ENCODE measurements at places on chromosomes 3 and 15. TPM values are rescaled to one million over a fixed set of nuclear protein-coding genes. Genes with fewer than 3 reads are reported as not detected.
A peak's percentile ranks its signal among the peaks of the same experiment; 100 is the strongest.

CHST13 gene
- total RNA-seq = 31.5 TPM

CCDC54 gene
- total RNA-seq = not detected

TM4SF18 gene
- 1.7 TPM for total RNA-seq

TMEM212 gene
- total RNA-seq = not detected

PLCH1 gene
- 5.8 TPM for total RNA-seq

UCN2 gene
- 0.08 TPM for total RNA-seq

DNA sequence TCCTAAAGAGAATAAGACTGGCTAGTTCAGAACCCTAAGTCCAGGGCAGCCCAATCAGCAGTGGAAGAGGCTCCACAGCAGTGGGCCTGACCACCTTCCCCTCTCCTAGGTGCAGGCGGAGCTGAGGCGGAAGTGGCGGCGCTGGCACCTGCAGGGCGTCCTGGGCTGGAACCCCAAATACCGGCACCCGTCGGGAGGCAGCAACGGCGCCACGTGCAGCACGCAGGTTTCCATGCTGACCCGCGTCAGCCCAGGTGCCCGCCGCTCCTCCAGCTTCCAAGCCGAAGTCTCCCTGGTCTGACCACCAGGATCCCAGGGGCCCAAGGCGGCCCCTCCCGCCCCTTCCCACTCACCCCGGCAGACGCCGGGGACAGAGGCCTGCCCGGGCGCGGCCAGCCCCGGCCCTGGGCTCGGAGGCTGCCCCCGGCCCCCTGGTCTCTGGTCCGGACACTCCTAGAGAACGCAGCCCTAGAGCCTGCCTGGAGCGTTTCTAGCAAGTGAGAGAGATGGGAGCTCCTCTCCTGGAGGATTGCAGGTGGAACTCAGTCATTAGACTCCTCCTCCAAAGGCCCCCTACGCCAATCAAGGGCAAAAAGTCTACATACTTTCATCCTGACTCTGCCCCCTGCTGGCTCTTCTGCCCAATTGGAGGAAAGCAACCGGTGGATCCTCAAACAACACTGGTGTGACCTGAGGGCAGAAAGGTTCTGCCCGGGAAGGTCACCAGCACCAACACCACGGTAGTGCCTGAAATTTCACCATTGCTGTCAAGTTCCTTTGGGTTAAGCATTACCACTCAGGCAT lies 33.7 kb downstream of the VIPR1 start:
- no peaks in the 10 kb centered on the region for H3K36me3 ChIP-seq
- peak; percentile 68 for DNase-seq
- no peak overlapping the region for H3K4me3 ChIP-seq
- H3K27me3 ChIP-seq = no peaks in the 10 kb centered on the region

DNA sequence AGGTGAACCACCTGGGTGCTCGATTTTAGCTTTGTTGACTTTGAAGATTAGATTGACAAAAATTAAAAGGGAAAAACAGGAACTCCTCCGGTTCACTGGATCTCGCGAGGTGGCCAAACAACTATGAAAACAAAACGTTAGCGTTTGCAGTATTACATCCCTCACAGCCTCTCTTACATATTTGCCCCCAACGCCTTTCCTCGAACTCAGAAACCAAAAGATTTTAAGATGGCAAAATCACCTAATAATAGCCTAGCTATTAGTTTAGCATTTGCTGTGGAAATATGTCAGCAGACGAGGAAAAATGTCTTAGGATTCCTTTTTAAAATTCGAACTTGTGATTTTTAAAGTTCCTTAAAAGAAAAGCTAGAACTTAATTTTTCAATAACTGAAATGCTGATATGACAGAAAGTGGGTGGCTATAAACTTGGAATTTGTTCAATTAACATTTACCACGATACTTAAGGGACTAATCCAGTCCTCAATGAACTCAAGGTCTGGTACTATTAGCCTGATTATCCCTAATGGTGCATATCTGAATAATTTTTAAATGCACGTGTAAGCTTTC lies 491 bp upstream of the SENP7 start:
- no peak for DNase-seq
- H3K4me1 ChIP-seq = peaks cover 3% of the 10 kb centered on the region
- peak overlapping the region; percentile 91 for H3K27ac ChIP-seq
- no peaks in the 10 kb centered on the region for H3K27me3 ChIP-seq
- H3K4me3 ChIP-seq = peak overlapping the region; percentile 24
- H3K36me3 ChIP-seq = no peaks in the 10 kb centered on the region

DNA sequence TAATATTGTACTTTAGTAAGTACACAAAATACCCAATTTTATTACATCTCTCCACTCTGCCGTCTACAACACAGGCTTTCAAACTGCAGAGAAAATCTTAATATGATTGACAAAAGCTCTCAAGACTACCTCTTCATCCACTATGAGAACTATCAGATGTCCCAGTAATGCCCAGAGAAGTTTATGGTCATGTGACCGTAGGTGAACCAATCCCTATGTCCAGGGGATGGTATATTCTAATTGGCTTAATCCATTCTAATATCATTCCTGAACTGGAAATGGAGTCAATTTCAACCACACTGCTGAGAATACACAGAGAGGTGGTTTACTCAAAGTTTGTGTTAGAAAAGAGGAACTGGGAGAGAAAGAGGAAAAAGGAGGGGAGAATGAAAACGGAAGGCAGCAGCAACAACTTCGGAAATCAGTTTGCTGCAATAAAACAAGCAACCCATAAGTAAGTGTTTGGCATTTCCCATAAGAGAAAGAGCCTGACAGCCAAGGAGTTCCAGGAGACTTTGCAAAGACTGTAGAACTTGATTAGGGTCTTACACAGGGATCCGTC lies 7.3 kb downstream of the SST start:
- DNase-seq = no peak
- H3K27me3 ChIP-seq = peaks cover 18% of the 10 kb centered on the region
- H3K4me3 ChIP-seq = no peak overlapping the region
- no peak overlapping the region for H3K27ac ChIP-seq
- no peaks in the 10 kb centered on the region for H3K36me3 ChIP-seq

- no peaks in the 10 kb centered on the region for H3K36me3 ChIP-seq
- H3K27ac ChIP-seq = peak overlapping the region; percentile 49
- no peak overlapping the region for H3K4me3 ChIP-seq
- peaks cover 3% of the 10 kb centered on the region for H3K4me1 ChIP-seq
- H3K27me3 ChIP-seq = no peaks in the 10 kb centered on the region
- peak; percentile 66 for DNase-seq
Observed at GRCh38 chr3:185583925-185584324, 2.2 kb upstream of the SENP2 start.

- H3K27me3 ChIP-seq = no peaks in the 10 kb centered on the region
- no peak for DNase-seq
- no peaks in the 10 kb centered on the region for H3K36me3 ChIP-seq
- peaks cover 4% of the 10 kb centered on the region for H3K4me1 ChIP-seq
Observed at GRCh38 chr15:89243046-89243690, 611 bp upstream of the FANCI start.

DNA sequence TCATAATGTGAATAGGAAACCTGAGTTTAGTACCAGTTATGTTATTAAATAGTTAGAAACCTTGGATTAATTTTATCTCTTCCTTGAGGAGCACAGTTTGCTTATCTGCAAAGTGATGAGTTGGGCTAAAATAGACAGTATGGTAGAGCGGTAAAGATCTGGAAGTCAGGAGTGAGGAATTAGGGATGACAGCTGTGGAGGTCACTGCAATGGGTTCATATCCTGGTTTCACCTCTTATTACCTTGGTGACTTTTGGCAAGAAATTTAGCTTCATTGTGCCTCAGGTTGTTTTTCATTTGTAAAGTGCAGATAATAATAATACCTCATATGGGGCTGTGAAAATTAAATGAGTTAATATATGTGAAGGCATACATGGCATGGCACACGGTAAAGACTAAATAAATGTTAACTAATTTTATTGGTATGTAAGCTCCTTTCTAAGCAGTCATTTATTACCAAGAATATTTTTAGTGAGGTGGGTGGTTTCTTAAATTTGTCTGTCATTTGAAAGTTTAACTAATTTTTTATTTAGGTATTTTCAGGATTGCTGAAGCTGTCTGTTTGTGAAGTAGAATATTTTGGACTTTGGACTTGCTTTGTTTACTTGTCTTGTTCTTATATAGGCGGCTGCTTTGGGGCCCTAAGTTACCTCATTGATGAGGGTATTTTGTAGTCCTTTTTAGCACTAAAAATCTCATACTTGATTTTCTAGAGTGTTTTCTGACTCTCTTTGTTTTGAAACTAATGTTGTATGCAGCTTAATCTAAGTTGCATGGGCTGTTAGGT lies 41.8 kb downstream of the SLMAP start:
- H3K27me3 ChIP-seq = no peaks in the 10 kb centered on the region

DNA sequence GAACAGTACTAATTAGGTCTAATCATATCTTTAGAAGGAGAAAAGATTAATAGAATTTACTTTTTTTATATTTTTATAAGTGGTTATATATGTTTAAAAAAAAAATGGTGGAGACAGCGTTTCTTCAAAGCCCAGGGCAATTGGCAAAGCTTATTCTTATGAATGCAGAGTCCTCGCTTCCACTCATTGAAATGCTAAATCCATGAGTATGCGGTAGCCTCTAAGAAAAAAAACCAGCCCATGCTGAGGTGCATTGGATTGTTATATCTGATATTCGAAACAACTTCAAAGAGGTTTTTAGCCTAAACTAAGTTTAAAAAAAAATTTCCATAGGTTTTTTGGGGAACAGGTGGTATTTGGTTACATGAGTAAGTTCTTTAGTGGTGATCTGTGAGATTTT lies 142.8 kb downstream of the GOLIM4 start:
- H3K27ac ChIP-seq = no peak overlapping the region
- H3K27me3 ChIP-seq = no peaks in the 10 kb centered on the region
- no peaks in the 10 kb centered on the region for H3K36me3 ChIP-seq

DNA sequence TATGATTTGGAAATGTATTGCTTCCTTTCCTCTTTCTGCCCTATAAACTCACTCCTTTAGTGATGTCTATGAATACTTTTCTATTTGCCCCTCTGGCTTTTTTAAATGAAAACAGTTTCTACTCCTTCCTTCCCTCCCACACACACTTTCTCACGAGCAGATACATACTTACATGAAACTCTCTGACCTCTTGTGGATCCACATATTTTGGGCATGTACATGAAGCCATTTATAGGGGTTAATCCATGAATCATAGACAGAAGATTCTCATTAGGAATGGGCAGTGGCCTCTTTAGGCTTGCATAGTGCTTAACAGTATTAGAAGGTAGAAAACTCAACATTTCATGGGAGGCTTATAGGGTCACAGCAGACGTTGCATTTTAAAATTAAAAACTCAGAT lies 24.8 kb downstream of the ANAPC13 start:
- H3K36me3 ChIP-seq = no peaks in the 10 kb centered on the region
- no peak overlapping the region for H3K4me3 ChIP-seq
- H3K4me1 ChIP-seq = peaks cover 22% of the 10 kb centered on the region
- no peak for DNase-seq
- no peaks in the 10 kb centered on the region for H3K27me3 ChIP-seq

- no peaks in the 10 kb centered on the region for H3K36me3 ChIP-seq
- peaks cover 15% of the 10 kb centered on the region for H3K4me1 ChIP-seq
- no peak overlapping the region for H3K4me3 ChIP-seq
- DNase-seq = no peak
Observed at GRCh38 chr3:30286811-30287210, 319.6 kb upstream of the TGFBR2 start.

DNA sequence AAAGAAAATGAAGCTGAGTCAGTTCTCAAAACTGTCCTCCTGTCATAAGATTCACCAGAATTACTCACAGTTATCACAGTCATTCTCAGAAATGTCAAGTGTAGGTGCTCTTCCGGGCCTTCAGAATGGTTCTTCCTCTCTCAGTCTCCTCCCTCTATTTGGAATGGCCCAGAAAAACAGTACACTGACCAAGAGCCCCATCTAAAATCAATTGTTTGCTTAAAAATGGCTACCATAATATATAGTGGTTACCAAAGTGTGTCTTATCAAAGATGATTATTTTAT lies 99.8 kb downstream of the MECOM start:
- DNase-seq = no peak
- no peaks in the 10 kb centered on the region for H3K27me3 ChIP-seq
- no peak overlapping the region for H3K27ac ChIP-seq
- H3K4me3 ChIP-seq = no peak overlapping the region
- H3K36me3 ChIP-seq = no peaks in the 10 kb centered on the region
- no peaks in the 10 kb centered on the region for H3K4me1 ChIP-seq

GRCh38 chr3:155321418-155321817 lies 27.9 kb upstream of the STRIT1 start:
- no peaks in the 10 kb centered on the region for H3K36me3 ChIP-seq
- no peaks in the 10 kb centered on the region for H3K27me3 ChIP-seq
- peak overlapping the region; percentile 48 for H3K27ac ChIP-seq
- H3K4me1 ChIP-seq = no peaks in the 10 kb centered on the region
- DNase-seq = no peak
- no peak overlapping the region for H3K4me3 ChIP-seq

DNA sequence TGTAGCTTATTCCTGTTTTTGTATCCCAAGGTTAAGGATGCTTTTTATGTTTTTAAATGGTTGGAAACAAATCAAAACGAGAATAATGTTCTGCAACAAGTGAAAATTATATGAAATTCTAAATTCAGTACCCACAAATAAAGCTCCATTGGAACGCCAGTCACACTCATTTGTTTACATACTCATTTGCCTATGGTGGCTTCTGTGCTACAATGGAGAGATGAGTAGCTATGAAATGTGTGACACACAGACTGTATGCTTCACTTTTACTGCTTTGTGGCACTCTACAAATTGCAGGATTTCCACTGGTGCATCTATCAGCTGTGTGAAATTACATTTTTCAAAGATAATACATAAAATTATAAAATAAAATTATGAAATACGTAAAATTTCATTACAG lies 112.2 kb upstream of the TSPAN3 start:
- no peaks in the 10 kb centered on the region for H3K36me3 ChIP-seq
- no peak overlapping the region for H3K4me3 ChIP-seq
- DNase-seq = no peak
- H3K27me3 ChIP-seq = no peaks in the 10 kb centered on the region
- no peak overlapping the region for H3K27ac ChIP-seq

DNA sequence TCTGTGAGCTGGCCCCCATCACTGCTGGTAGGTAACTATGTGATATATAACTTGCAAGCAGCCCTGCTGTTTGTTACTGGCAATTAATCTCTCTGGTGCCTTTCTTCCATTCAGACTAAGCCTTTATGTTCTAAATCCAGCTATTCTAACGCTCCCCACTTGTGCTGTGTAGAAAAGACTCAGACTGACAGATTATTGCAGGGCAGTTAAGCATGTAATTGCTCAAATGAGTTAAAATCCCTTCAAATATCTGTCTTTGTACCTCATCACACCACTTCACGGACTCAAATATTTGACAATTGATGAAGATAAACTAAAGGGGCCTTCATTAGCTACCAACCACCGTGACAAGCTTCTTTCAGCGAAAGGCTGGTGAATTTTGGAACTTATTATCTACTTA lies 416.2 kb downstream of the NR2F2 start:
- H3K27me3 ChIP-seq = no peaks in the 10 kb centered on the region
- no peak overlapping the region for H3K27ac ChIP-seq
- no peaks in the 10 kb centered on the region for H3K4me1 ChIP-seq
- no peak overlapping the region for H3K4me3 ChIP-seq

- no peak overlapping the region for H3K4me3 ChIP-seq
- no peak overlapping the region for H3K27ac ChIP-seq
- peaks cover 3% of the 10 kb centered on the region for H3K4me1 ChIP-seq
- DNase-seq = no peak
Observed at GRCh38 chr15:49669288-49669687, 48.4 kb downstream of the DTWD1 start.

GRCh38 chr3:106473576-106474475 lies 605.0 kb upstream of the CBLB start:
- no peak overlapping the region for H3K4me3 ChIP-seq
- H3K36me3 ChIP-seq = no peaks in the 10 kb centered on the region
- no peak overlapping the region for H3K27ac ChIP-seq
- DNase-seq = no peak
- H3K4me1 ChIP-seq = no peaks in the 10 kb centered on the region

Data from hepatocyte (in vitro differentiated cells).